Right ventricle myocardium superior (tissue), 1 donor: ENCODE measurements at places on chromosomes 3 and 15.

DNA sequence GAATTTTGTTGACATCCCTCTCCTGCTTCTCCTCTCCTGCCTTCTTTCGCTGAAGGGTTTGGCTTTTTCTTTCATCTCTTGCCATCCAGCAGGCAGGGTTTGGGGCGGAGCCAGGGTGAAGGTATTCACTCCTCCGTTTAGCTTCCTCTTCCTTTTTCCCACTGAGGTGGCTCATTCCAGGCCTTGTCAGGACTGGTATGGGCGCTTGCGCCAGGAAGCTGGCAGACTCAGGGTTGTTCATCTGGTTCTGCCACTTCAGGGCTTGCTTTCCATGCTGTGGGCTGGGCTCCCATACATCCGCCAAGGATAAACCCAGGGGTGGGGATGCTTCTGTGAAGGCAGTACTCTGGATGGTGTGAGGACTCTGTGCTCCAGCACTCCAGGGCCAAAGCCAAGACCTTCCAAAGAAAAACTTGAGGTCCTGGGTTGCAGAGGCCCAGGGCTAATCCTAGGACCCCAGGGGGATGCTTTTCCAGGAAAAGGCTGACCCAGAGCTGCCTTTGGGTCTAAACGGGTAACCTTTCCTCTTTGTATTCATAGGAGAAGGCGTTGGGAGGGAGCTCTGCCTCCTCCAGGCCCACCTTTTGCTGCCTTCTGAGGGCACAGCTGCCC lies 7.7 kb upstream of the AMOTL2 start:
- no peak for DNase-seq

GRCh38 chr15:70024521-70024920 lies 73.2 kb downstream of the TLE3 start:
- no peak for DNase-seq

- no peak for DNase-seq
Measured at GRCh38 chr3:122233101-122233952, 49.9 kb downstream of the CASR start.

DNA sequence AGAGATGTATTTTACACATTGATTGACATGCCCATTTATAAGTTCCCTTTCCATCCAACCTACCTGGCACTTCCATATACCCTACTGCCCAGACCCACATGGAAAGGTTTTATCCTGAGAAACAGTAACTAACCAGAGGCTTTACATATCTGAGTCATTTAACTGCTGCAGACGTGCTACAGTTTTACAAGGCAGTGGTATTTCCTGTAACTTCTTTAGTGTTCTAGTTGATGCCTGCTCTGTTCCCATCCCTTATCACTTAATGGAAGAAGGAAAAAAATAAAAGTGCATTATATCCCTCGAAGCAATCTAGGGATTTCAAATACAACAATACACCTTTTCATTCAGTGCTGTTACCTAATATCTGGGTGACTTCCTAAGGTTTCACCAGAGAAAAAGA lies 107.1 kb downstream of the TMCO5A start:
- DNase-seq, result no peak

- no peak for DNase-seq
Measured at GRCh38 chr3:138899351-138899991, 47.5 kb downstream of the FOXL2 start.

- DNase-seq, result no peak
Measured at GRCh38 chr3:155404486-155404885, 111.0 kb upstream of the STRIT1 start.

GRCh38 chr15:91101608-91101920 lies 1.5 kb downstream of the SV2B start:
- DNase-seq, result no peak

- DNase-seq, result no peak
Measured at GRCh38 chr15:55197362-55197705, 593 bp upstream of the RSL24D1 start.

DNA sequence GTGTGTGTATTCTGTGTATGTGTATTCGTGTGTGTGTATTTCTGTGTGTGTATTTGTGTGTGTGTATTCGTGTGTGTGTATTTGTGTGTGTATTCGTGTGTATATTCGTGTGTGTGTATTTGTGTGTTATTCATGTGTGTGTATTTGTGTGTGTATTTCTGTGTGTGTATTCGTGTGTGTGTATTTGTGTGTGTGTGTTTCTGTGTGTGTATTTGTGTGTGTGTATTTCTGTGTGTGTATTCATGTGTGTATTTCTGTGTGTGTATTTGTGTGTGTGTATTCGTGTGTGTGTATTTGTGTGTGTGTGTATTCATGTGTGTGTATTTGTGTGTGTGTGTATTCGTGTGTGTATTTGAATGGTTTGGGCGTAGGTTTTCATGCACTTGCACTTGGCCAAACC lies 405.4 kb downstream of the SOX2 start:
- no peak for DNase-seq

DNA sequence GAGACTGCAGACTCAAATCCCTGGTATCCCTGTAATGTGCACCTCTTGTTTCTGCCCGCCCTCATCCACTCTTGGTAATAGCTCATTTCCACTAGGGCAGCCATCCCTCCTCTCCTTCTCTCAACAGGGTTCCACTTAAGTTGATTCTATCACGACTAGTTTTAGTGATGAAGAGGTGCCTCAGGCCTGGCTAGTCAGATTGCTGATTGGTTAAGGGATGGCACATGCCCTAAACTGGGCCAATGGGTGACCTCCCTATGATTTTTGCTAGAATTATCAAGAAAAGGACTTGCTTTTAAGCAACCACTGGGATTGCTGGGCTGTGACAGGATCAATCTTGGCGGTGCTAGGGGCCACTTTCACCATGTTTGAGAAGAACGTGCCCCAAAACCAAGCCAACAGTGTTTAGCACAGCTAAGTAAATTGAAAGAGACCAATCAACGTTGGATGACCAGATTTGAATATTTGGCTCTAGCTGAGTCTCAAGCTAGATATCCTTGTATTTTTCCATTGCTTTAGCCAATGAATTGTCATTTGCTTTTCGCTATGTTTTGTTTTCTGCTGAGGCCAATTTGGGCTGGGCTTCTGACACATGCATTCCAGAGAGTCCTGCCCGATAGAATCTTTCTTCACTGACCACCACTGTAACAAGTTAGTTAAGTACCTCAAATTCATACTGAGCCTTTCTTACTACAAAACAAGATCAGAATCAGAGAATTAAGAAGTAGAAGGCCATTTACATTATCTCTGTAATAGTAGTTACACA lies 131.0 kb downstream of the PDZRN3 start:
- no peak for DNase-seq
